ENCODE measurements at places on chromosomes 1 and 21.

- DNase-seq, result no peak
Measured at GRCh38 chr1:162772571-162773154, 17.8 kb upstream of the HSD17B7 start.

GRCh38 chr1:179048339-179049124 is 22.8 kb downstream of the FAM20B start:
- no peak for DNase-seq

- DNase-seq, result no peak
Measured at GRCh38 chr1:76951153-76951552, 83.9 kb downstream of the ST6GALNAC5 start.

- DNase-seq, result peak; percentile 78
Measured at GRCh38 chr1:185813401-185813979, 79.3 kb downstream of the HMCN1 start.

DNA sequence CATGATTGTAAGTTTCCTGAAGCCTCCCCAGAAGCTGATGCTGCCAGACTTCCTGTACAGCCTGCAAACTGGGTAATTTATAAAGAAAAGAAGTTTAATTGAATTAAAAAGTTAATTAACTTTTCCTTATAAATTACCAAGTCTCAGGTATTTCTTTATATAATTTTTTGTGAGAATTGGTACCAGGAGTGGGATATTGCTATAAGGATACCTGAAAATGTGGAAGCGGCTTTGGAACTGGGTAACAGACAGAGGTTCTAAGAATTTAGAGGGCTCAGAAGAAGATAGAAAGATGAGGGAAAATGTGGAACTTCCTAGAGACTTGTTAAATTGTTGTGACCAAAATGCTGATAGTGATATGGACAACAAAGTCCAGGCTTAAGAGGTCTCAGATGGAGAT is 163.1 kb downstream of the PTPRU start:
- DNase-seq, result no peak

GRCh38 chr1:117166076-117166475 is 44.5 kb upstream of the TRIM45 start:
- DNase-seq, result no peak

- DNase-seq, result peak; percentile 81
Measured at GRCh38 chr1:67700692-67701410, 15.8 kb downstream of the GADD45A start.

DNA sequence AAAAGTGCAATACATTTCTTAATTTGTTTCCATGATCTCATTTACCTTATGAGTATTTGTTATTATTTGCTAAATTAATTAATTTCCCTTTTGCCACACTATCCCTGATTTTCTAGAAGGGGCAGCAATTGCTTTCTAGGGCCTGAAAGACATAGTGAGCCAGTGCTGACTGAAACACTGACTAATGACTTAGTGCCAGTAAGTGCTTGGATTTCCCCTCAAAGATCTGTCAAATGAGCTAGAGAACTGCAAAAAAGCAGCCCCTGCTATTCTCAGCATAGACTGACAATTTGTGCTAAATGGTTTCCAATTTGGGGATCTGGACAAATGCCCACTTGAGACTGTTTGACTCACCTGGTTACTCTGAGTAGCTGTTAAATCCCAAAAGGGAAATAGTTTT is 35.6 kb upstream of the USH2A start:
- DNase-seq, result no peak

DNA sequence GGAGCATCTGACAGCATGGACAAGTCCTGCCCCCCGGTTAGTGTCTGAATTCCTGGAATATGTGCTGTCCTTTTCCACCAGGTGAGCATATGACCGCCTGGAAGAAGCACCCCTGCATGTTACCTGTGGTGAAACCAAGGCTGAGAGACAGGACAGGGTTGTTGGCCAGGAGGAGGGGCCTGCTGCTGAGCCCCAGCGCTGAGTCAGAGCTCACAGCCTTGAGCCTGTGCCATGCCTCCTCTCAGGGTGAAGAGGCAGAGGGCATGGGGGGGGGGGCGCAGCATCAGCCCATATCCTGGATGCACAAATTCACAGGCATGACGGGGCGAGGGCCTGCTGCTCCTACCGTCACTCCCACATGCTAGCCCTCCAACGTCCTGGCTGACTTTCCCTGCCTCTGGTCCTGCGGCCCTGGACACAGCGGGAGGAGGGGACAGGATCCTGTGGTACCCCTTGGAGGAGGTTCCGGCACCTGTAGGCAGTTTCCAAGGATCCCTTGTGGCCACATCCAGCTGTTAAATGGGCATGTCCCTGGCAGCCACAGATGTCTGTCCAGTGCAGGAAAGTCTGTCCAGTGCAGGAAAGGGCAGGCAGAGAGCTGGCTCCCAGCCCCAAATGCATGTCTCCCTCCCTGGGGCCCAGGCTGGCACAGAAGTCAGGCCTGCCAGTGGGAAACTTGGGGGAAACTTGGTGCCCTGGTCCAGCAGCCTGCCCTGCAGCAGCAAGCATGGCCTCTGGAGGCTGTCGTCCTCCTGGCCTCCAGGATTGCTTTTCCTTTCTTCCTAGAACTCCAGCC is 23.9 kb downstream of the TTC34 start:
- no peak for DNase-seq

DNA sequence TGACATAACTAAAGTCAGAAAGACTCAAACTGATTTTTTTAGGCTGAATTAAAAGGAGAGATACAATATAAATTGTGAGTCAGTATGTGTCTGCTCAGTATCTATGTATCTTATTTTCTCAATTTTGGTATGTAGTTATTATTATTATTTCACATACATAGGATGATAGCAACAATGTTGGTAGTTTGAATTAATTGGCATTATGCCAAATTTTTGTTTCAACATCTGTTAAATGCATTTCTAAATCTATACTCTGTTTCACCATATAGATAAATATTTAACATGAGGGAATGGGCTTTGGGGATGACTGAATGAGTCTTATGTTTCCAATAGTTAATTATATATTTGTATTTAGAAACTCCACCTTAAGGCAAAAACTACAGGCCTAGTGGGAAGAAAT is 12.6 kb upstream of the HMCN1 start:
- DNase-seq, result no peak

DNA sequence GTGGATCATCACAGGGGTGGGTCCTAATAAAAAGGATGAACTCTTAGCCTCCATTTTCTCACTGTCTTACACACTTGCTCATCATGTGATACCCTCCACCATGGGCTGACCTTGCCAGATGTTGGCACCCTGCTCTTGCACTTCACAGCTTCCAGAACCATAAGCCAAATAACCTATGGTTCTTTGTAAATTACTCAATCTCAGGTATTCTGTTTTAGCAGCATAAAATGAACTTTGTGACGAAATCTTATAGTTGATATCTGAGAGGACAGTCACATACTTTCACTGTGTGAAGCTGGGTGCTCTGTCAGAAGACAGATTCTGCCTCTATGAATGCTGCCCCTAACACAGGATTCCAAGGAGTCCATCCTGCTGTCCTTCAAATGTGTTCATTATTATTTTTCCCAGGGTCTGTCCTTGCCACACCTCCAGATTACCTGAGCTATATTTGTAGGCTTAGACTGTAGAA is 13.8 kb downstream of the DUSP10 start:
- no peak for DNase-seq

DNA sequence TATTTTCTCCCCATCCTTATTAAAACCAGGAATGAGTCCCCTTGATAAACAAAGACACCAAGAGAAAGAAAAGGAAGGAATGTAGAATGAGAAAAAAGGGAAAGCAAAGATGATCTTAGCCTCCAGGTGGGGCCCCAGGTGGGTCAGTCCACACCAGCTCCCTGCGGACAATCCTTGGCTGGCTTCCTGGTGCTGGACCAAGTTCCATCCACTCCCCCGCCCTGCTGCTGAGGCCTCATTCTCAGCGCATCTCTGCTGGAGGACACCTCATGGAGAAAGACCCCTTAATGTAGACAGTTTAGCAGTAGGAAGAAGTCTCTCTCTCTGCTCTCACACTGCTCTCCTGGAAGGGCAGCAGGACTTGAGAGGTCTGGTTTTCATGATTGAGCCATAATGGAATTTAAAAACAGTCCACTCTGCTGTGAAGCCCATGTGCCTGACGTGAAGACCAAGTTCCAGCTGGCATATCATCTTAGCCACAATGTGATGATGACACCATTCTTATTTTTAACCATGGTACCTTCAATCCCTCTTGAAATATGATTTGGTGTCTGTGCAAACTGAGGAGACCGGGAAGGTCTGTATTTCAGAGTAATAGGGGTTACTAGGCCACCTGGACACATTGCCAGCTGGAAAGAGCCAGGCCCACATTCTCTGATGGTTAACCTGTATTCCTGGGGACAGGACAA is 83.1 kb downstream of the WLS start:
- no peak for DNase-seq

DNA sequence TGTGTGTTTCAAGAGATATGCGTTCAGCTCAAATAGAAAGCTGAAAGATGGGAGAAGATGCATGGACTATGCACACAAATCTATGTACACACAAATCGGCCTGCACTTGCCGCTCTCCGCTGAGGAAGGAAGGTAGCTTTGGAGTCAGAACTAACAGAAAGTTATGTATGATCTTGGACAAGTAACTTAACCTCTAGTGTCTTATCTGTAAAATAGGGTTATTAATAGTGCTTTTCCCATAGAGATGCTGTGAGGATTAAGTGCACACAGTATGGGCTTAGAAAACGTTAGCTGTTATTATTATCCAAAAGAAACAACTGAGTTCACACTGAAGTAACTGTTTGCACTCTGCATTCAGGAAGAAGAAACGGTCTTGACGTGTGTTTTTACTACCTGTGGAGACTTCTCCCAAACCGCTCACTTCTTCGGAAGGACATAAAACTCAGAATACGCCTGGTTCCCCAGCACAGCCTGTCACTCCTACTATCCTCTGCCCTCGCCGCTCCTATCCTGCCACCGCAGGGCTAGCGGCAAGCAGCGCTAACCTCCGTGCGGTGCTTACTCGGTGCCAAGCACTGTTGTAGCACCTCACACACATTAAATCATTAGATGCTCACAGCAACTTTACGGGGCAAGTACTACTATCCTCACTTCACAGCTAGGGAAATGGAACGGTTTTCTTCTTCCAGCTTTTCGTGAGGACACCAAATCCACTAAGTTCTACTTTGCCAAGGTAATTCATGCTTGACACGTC is 1.3 kb downstream of the TGFBR3 start:
- DNase-seq, result peak; percentile 56

GRCh38 chr1:188155261-188155660 is 1326.5 kb downstream of the PLA2G4A start:
- DNase-seq, result no peak
